ENCODE measurements at places on chromosomes 4 and X.

DNA sequence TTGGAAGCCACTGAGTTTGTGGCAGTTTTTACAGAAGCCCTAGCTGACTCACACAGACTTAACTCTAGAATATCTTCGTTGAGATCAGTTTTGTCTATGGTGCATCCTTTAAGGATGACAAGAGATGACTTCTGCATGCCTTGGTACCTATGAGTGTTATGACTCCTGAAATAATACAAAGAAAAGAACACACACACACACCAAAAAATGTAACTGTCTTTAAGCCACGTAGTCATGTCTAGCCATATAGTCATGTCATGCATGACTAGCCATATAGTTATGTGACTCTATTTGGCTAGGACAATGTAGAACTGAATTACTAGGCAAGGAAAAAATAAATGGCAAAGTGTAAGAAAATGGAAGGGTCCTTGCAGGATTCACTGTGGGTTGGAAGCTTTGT is 447.8 kb downstream of the NLGN4X start:
- DNase-seq: no peak

DNA sequence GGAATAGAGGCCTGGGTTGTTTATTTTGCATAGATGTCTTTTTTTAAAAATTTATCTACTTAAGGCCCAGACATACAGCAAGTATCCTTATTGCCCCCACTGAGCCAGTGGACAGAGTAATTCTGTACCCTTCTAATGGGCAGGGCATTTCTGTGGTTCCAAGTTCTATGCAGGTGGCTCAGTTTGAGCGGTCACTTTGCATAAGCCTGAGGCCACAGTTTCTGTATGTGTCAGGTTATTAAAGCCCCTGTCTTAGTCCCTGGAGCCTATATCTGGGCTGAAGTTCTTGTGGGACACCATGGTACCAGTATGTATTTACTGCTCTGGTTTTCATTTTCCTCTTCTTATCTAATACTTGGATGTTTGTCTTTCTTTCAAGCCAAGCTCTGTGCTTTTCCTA is 168.8 kb downstream of the MID1IP1 start:
- no peak for DNase-seq

- DNase-seq: no peak
Observed at GRCh38 chrX:110277609-110278008, 40.3 kb downstream of the AMMECR1 start.

DNA sequence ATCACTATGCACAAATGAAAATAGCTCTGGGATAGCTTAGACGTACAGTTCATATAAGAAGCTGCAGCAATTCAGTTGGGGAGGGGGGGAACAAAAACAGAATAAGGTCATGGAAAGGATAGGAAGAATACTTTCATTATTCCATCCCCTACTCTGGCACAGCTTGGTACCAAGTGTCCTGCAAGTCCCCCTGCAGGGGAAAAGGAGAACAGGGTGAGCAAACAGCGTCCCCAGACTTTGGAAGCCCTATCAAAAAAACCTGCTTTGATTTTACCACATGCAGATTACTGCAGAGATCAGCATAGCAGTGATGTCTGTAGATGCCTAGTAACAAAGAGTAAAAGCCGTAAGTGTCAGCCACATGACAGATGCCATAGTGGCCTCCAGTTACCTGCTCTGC is 209.4 kb upstream of the NEIL3 start:
- no peak for DNase-seq

GRCh38 chr4:56080384-56080783 is 131.6 kb downstream of the CEP135 start:
- DNase-seq: no peak

DNA sequence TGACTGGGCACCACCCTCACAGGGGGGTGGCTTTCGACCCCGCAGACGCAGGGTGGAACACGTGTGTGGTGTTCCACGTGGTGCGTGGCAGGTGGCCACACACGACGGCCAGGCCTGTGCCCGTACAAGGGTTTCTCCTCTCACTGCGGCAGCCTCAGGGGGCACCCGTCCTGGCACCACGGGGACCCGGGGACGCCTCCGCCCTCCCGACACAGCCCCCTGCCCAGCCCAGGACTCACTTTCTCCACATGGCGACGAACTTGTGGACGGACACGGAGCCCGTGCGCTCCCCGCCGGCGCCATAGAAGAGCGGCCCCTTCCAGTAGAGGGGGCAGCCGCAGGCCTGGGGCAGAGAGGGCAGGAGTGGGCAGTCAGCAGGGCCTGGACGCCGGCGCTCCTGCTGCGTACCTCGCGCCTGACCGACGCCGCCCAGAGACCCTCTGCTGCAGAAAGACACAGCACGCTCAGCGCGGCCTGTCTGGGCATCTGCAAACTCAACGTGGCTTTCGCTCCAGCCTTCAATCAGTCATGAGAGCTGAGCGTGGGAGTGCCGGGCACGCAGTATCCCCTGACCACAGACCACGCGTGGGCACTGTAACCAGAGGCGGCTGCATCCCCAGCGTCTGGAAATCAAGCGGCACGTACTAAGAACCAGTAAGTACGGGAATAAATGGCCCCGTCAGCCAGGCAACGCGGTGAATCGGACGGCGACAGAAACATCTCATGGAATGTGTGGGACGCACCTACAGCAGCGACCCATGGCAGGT is 28.9 kb upstream of the GTPBP6 start:
- DNase-seq: no peak

- DNase-seq: no peak
Observed at GRCh38 chrX:10199212-10199611, 42.4 kb downstream of the CLCN4 start.

DNA sequence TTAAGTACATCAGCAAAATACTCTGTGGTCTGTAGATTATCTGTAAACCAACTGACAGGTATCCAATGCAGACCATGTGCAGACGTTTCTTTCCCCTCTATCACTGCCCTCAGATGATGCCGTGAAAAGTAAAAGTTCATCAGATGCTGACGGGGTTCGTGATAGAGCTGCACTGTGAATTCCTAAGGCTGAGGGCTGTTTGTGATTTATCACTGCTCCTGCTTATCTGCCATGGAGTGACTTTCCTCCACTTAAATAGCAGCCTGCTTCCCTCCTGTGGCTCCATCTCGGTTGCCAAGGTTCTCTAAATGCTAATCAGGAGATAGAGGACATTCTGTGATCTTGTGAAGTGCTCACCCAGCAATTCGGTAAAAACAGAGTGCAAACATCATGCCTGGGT is 89.3 kb upstream of the SRD5A3 start:
- no peak for DNase-seq

- DNase-seq: peak; percentile 31
Observed at GRCh38 chrX:47366041-47366722, 4.2 kb upstream of the ZNF157 start.

- no peak for DNase-seq
Observed at GRCh38 chr4:135357091-135357490, 1155.5 kb upstream of the PABPC4L start.

DNA sequence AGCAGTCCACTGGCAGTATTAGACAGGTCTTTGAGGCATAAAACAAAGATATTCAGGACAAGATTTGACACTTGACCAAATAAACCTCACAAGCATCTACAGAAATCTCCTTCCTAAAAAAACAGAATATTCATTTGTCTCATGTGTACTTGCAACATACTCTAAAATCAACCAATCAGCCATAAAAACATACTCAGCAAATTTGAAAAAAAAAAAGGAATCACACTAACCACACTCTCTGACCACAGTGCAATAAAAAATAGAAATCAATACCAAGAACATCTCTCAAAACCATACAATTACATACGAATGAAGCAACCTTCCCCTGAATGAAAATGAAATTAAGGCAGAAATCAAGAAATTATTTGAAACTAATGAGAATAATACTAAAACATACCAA is 591.3 kb downstream of the FAM133A start:
- no peak for DNase-seq

- DNase-seq: no peak
Observed at GRCh38 chr4:165031436-165032211, at the start of gene TRIM60. TRIM60 (plus strand) TSS chr4:165031999; CDS start chr4:165040073, 8,074 bp downstream.

DNA sequence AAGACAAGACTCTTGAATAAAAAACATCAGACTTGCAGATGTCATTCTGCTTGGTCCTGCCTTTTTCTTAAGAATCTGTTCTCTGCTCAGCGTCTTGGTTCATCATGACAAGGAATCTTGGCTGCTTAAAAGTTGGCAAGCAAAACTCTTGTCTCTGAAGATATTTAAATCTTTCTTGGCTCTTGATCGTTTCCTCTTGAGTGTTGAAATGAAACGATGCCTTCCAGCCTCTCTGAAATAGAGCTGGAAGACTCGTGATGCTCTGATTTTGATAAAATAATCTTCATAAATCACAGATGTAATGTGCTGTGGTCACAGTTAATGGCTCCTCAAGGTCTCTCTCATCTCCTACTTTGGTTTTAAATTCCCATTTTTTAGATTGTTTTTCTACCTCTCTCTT is 39.9 kb upstream of the TMEM192 start:
- DNase-seq: no peak

- DNase-seq: no peak
Observed at GRCh38 chrX:112071132-112071531, 11.4 kb downstream of the TRPC5 start.

- DNase-seq: no peak
Observed at GRCh38 chr4:84336964-84337705, 162.0 kb downstream of the NKX6-1 start.

DNA sequence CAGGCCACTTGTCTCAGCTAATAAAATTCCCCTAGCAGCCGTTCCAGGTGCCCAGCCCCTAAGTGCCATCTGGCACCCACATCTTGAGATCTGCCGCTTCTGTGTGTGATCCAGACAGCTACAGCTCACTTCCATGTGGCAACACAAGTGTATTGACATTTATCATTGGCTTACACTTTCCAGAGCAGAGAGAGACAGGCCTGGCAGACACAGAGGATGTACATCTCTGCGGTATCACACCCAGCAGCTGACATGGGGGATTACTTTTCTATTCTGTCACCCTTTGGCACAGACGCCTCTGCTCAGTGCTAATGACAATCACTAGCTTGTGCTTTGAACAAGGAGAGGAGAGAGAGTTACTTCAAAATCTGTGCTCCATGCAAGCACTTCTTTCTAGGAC is 195.9 kb downstream of the KDR start:
- no peak for DNase-seq

- DNase-seq: no peak
Observed at GRCh38 chr4:2450394-2451035, 18.4 kb upstream of the RNF4 start.

DNA sequence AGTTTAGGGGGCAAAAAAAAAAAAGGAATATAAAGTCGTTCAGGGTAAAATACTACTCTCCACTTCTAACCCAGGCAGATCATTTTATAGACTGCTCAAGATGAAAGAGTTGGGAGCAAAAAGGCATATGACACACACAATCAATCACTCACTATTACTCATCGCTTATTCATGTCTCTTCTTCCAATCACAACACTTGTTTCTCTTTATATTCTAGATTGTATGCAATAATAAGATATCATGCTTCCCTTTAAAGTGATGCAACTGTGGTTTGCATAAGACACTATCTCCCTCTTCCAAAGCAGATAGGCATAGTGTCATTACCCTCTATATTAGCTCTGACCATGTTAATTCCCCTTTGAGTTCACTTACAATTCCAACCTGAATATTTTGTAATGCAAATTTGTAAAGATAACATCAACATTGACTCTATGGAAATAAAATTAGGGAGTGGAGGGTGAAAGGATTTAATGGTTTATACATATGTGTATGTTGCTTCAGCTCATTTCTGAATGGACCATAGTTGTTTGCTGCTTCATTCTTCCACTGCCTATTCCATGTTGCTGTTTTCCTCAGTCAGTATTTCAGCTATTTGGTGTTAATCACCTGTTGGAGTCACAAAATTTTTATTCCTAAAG is 154.9 kb upstream of the EPHA5 start:
- peak; percentile 76 for DNase-seq

DNA sequence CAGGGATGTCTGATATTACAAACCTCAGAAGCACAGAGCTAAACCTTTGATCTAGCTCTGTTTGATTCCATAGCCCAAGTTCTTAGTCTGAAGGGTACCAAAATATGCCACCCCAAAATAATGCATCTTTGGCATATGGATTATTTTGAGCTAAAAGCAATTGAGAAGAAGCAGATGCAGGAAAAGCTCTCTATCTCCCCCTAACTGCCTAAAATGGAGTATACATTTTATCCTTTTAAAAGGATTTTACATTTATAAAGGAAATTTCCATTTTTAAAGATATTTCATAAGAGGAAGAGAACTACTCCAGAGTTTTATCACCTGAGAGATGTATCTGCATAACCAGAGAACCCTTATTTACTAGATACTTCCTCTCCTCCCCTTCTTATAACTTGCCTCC is 158.7 kb downstream of the ZNF674 start:
- DNase-seq: no peak

DNA sequence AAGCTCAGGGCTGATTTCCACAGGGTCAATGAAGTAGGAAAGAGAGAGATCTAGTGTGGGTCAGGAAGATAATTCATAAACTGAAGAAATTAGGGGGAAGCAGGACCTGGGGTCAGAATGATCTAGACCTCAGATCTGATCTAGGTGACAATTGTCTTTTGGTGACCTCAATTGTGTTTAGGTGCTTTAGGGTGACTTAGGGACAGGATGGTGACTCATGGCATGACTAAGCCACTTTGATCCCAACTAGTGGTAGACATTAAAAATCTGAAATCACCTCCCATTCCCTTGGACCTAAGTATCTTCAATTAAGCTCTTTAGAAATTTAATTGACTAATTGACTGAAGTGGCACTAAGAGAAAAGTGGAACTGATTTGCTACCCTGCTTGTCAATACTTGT is 36.7 kb upstream of the GRXCR1 start:
- DNase-seq: no peak

GRCh38 chr4:170128219-170128804 is 38.6 kb upstream of the AADAT start:
- DNase-seq: no peak

GRCh38 chr4:89755220-89755619 is 81.7 kb downstream of the SNCA start:
- DNase-seq: no peak

DNA sequence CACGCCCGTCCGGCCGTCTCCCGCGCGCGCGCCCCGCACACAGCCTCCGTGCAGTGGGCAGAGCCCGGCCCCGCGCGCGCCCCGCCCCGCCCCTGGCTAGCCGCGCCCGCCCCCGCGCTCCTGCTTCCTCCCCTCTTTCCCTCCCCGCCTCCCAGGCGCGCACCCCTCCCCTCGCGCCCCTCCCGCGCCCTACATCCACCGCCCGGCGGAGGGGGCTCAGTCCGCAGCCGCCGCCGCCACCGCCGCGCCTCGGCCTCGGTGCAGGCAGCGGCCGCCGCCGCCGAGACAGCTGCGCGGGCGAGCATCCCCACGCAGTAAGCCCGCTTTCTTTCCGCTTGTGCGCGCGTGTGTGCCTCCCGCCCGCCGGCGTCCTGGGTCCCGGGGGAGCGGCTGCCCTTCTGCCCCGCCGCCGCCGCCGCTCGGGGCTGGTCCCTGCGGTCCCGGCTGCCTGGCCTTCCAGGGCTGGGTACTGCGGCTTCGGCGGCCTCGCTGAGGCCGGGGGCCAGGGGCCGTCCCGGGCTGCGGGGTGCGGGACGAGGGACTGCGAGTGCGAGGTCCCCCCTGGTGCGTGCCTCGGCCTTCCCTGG is at the start of gene FHL1:
Gene FHL1, plus strand, starts transcription at position 219 of the 587 bp plus-strand sequence.
- peak; percentile 42 for DNase-seq
